ENCODE measurements at places on chromosomes 4 and X.

DNA sequence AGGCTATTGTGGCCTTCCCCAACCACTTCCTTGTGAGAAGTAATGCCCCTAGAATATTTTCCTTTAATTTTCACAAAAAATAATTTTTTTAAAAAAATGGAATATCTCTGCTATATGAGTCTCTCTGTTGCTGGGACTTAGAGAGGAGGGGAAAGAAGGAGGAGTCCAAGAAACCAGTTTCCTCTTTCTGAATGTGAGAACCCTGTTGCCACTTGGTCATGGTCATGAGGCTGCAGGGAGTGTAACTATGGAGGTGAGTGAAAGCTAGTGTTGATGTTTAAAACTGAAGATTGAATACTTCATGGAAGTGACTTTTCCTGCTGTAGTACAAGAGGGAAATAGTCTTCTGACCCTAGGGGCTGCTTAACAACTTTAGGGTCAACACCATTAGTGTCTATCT, 20.4 kb downstream of the KIAA1210 start:
- no peak for DNase-seq

GRCh38 chrX:38999967-39000745, 198.9 kb downstream of the MID1IP1 start:
- no peak for DNase-seq

DNA sequence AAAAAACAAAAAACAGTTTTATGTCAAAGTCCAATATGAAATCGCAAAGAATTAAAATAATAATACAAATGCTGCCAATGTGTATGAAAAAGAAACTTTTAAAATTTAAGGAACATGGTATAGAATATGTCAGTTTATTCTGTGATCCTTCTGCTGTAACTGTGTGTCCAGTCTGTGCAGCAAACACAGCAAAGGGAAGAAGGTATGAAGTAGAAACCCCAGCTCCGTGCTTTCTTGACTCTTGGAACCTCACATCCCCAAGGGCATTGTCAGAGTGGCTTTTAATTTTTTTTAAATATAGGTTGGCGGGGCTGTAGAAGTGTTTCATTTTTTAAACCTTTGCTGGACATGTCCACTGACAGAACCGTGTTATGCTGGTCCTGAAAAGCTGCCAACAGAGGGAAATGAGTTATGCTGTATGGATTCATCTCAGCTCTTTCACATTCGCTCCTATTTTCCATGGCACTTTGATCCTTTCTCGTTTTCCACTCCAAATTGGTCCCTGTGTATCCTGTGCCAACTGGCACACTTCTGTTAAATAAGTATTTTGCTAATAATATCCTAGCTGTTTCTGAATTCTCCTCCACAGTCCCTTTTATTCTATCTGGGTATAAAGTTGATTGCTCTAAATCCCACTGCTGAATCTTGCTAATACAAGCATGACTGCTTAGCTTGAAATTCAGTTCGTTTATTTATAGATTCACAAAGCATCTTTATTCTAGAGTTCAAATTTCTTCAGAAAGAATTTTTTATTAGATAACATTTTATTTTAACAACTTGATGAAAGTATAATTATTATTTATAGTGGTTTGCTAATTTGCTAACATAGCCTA, 127.0 kb upstream of the DDIT4L start:
- DNase-seq = no peak

GRCh38 chr4:87551361-87551760, 22.2 kb upstream of the SPARCL1 start:
- no peak for DNase-seq

GRCh38 chr4:89009115-89009514, 47.9 kb downstream of the FAM13A start:
- no peak for DNase-seq

GRCh38 chr4:165874791-165875371, 1.8 kb downstream of the TLL1 start:
- peak; percentile 70 for DNase-seq

GRCh38 chr4:166279261-166279660, 406.2 kb downstream of the TLL1 start:
- DNase-seq = no peak

DNA sequence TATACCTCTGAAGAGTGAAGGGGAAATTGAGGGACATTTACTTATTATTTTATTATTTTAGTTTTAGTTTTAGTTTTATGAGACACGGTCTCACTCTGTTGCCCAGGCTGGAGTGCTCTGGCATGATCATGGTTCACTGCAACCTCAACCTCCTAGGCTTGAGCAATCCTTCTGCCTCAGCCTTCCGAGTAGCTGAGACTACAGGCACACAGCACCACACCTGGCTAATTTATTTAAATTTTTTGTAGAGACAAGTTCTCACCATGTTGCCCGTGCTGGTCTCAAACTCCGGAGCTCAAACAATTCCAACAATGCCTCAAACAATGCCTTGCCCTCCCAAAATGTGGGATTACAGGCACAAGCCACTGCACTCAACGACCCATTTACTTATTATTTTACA, 68.4 kb upstream of the BMP2K start:
- DNase-seq = no peak

- no peak for DNase-seq
Measured at GRCh38 chrX:120286733-120287512, 24.3 kb downstream of the TMEM255A start.

DNA sequence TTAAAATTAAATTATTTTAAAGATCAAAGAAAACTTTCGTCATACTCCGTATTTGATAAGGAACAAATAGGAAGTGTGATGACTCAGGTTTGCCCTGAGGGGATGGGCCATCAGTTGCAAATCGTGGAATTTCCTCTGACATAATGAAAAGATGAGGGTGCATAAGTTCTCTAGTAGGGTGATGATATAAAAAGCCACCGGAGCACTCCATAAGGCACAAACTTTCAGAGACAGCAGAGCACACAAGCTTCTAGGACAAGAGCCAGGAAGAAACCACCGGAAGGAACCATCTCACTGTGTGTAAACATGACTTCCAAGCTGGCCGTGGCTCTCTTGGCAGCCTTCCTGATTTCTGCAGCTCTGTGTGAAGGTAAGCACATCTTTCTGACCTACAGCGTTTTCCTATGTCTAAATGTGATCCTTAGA, at the start of gene CXCL8:
Gene CXCL8, plus strand, starts transcription at position 217 of the 426 bp plus-strand sequence. Its CDS starts 90 bp downstream, at position 307.
- DNase-seq = no peak

GRCh38 chrX:110944311-110944750, 148.7 kb upstream of the CHRDL1 start:
- no peak for DNase-seq

DNA sequence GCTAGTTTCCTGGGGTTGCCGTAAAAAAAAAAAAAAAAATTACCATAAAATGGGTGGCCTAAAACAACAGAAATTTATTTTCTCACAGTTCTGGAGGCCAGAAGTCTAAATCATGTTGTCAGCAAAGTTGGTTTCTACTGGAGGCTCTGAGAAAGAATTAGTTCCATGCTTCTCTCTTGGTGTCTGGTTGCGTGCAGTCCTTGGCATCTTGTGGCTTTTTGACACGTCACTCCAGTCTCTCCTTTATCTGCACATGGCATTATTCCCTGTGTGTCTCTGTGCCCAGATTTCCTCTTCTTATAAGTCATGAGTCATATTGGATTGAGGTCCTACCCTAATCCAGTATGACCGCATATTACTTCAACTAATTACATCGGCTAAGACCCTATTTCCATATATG, 38.7 kb downstream of the SPATA4 start:
- no peak for DNase-seq

DNA sequence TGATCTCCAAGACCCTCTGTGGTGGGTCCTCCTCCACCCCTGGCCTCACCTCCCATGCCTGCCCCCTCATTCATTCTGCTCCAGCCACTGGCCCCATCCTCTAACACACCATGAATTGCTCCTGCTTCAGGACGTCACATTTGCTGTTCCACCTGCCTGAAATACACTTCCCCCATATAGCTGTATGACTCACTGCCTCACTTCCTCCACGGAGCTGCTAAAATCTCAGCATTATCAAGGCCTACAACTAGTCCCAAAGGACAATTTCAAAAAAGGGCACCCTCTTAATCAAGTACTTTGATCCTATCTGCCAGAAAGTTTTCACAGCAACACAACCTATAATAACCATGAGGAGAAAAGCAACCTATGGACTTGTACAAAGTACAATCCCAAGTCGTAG, 43.6 kb upstream of the PHOX2B start:
- no peak for DNase-seq

DNA sequence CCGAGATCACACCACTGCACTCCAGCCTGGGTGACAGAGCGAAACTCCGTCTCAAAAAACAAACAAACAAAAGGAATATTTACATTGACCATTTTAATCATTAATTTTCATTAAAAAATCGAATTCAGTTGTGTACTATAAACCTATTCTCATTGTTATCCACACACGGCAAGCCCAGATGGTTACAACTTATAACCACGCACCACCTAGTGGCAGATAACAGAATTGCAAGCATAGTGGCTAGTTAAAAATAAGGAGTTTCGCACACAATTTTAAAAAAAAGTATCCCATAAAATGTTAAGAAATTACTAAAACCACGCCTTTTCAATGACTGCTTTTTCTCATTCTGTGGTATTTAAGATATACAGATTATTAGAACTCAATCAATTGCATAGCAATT, 25.4 kb downstream of the MBNL3 start:
- no peak for DNase-seq

- DNase-seq = no peak
Measured at GRCh38 chr4:55337944-55338343, 8.1 kb upstream of the SRD5A3 start.

DNA sequence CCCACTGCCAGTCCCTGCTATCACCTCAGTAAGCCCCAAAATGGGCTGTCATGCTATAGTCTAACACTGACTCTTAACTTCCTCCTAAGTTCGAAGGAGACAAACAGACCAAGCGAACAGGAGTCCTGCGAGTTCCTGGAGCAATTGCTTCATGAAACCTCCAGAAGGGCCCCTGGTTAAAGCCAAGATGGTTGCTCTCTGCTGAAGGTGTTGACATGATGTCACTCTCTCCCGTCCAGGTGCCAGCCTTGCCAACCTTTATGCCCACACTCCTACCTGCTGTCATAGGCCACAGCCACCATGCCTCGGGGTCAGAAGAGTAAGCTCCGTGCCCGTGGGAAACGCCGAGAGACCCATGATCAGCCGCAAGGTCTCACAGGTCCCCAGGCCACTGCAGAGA, at the start of gene MAGEB6B:
Gene MAGEB6B, plus strand, starts transcription at position 301 of the 400 bp plus-strand sequence. Its CDS starts 0 bp downstream, at position 301.
- no peak for DNase-seq

DNA sequence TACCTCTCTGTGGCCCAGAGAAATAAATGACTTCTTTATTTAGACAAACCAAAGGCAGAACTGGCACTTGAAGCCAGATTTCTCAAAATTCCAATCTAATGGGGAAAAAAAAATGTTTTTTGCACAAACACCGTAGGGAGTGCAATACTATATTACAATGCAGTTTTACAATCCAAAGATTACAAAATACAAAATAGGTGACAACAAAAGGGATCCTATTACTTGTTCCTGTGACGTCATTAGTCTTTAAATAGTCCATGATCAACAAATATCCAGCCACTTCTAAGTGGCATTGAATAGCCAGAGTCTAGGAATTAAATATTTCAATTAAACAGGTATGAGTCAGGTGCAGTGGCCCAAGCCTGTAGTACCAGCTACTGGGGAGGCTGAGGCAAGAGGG, 3.0 kb upstream of the APBB2 start:
- DNase-seq = no peak

DNA sequence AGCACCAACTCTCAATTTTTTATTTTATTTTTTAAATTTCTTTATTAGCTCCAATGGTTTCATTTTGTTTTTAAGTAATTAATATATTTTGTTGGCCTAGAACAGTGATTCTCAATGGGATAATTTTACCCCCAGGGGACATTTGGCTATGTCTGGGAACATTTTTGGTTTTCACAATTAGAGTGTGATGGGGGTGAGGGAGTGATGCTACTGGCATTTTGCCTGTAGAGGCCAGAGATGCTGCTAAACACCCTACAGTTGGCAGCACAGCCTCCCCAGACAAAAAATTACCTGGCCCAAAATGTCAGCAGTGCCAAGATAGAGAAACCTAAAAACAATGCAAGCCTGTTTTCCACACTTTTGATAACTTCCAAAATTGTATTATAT, 64.6 kb downstream of the HHIP start:
- no peak for DNase-seq

GRCh38 chr4:139711461-139711860, 45.8 kb downstream of the MGST2 start:
- no peak for DNase-seq

GRCh38 chr4:61583696-61584095, 383.6 kb downstream of the ADGRL3 start:
- DNase-seq = no peak

DNA sequence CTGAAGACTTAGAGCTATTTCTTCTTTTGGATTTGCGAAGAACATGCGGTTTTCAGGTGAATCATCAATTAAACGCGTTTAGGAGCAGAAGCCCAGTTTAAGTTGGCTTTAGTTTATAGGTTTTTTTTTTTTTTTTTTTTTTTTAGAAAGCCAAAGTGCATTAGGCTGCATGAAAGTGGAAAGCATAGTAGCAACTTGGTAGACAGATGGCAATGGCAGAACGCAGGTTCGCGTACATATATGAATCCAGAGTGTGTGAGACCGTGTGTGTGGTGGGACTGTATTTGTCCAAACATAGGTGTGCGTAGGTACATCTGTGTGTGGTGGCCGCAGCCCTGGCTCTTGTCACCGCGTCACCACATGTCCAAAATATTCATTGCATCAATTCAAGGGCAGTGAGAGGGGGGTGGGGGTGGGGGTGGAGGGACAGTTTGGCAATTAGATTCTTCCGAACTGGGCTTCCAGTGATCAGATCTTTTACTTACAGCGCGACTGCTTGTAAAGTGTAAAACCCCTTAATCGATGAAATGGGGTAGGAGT, 901 bp downstream of the JADE1 start:
- DNase-seq = peak; percentile 69

GRCh38 chr4:179530958-179531357, 2088.7 kb upstream of the AGA start:
- DNase-seq = no peak

- DNase-seq = no peak
Measured at GRCh38 chr4:77284036-77284435, 127.0 kb downstream of the CCNG2 start.

DNA sequence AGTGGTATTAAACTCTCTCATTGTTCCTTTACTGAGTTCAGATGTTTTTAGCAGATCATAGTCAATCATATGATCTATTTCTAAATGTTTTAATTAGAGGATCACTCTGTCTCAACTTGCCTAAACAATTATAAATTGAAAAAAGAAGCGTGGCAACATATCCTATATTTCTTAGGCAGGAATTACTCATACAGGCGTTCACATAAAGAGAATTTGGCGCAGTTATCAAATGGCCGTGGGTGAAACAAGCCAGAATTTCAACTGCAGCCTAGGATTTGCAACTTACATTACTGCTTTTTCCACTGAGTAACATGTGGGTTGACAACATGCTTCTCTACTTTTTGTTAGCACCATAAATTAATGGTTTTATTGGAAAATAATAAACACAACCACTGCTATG, 141.3 kb downstream of the CPE start:
- no peak for DNase-seq

DNA sequence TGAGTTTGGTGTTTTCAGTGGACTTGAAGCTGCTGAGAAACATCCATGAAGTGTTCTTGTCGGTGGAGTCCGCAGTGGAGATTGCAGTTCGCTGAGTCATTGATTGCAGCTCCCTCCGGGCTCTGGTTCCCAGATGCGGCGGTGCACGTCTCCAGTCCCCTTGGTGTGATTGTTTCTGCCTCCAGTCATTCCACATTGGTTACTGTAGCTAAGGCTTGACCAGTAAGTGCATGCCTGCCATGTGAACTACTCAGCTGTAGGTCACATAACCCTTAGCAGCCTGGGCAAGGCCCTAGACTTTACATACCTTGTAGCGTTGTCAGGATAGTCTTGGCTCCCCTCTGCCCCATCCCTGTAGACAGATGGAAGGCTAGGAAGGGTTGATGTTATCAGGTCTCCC, 53.8 kb upstream of the CLCN4 start:
- DNase-seq = no peak

GRCh38 chrX:23554304-23554703, 113.0 kb upstream of the PRDX4 start:
- no peak for DNase-seq

Measured in left forelimb (tissue), 1 donor.